ENCODE measurements at places on chromosomes 1 and 21.

DNA sequence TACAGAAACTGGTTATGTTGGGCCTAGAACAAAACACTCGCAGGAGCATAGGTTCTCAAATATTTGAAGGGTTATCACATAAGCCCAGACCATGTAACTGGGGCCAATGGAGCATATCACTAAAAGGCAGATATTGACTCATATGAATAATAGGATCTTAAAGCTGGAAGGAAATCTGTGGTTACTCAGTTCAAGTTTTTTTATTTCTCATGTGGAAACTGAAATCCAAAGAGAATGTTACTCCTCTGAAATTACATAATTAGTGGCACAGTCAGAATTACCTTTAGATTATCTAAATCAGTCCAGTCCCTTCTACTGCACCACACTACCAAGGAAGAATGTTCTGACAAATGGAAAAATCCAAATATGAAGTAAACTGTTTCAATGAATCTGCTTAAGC is 12.0 kb downstream of the SLAMF8 start:
- DNase-seq: no peak

DNA sequence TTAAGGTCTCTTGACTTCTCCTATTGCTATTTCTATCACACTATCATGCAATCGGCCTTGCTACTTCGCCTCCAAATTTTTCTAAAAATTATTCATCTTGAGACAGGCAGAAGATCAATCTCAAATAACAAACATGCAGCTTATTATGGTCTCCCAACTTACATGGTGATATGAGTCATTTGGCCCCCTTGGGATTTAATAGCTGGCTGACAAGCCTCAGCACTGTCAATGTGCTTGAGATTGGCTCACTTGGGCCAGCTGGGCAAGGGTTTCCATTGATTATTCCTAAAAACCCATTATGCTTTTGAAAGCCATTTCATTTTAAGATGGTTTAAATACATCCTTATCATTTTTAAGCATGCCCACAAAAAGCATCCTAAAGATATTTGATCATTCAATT is 224.5 kb upstream of the NFIA start:
- no peak for DNase-seq

- peak; percentile 51 for DNase-seq
Observed at GRCh38 chr21:15065392-15066122, 757 bp upstream of the NRIP1 start.

DNA sequence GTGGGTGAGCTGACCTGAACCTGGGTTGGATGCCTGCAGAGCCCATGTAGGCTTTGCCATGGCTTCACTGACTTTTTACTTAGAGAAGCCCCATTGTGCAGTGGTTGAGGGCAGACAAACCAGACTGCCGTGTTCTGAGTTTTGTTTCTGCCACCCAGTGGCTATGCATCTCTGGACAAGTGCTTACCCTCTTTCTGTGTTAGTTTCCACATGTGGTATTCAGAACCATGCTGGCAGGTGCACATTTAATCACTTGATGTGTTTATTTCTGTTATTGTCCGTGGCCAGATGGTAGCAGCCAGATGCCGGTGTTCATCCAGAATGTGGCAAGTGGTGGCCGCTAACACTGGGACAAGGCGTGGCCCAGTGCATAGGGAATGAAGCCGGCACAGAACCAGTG is 10.3 kb upstream of the PTPN7 start:
- no peak for DNase-seq

DNA sequence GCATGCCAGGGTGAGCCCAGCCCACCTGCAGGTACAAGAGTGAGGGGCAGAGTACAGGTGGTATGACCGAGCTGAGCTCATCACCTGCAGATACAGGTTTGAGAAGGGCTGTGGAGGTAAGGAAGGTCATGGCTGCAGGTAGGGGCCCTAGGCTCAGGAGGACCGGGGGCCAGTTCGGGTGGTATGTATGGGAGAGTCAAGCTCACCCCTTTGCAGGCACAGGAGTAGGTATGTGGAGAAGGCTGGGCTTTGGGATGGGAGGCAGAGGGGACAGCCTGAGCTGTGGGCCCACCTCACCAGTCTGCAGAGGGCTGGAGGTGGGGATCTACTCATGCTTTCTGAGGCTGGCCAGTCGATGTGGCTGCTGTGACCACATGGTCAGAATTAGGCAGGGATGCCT is 17.2 kb downstream of the PODN start:
- no peak for DNase-seq

All from stimulated activated CD8-positive, alpha-beta memory T cell treated with anti-CD3 and anti-CD28 coated beads, Interleukin-15, amount 100 ng/mL, for 1 hour (primary cell).